ENCODE measurements at places on chromosomes 16 and 17.

GRCh38 chr16:47921535-47921934, 234.3 kb downstream of the ABCC12 start:
- DNase-seq: no peak

- DNase-seq: no peak
Measured at GRCh38 chr17:46832945-46833839, 14.7 kb upstream of the WNT3 start.

- no peak for DNase-seq
Measured at GRCh38 chr17:58665946-58666857, 25.6 kb downstream of the TEX14 start.

GRCh38 chr16:53156516-53156915, 101.7 kb downstream of the CHD9 start:
- DNase-seq: no peak

GRCh38 chr16:78882751-78883150, 717.8 kb downstream of the MAF start:
- DNase-seq: no peak

GRCh38 chr16:1710811-1711507, 5.0 kb downstream of the MAPK8IP3 start:
- DNase-seq: no peak

DNA sequence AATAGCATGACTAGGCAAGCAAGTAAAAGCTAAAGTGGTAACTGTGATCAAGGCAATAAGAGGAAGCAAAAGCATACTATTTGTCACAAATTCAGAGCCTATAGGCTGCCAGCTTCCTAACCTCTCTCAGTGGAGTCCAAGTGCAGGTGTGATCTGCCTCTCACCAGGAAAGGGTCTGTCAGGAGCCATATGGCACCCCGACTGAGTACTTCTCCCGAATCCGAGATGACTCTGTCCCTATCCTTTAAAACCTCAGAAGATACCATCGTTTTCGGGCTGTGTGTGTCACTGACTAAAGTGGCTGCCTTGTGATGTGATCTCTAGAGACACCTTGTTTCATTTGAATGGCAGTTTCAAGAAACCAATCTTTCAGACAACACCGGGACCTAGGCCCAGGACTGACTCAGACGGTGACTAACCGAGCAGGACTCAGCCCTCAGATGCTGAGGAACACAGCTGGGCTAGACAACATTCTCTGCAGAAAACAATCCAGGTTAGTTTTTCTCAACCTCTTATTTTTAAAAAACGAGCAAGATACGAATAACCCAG, 63.6 kb downstream of the SMG6 start:
- no peak for DNase-seq

DNA sequence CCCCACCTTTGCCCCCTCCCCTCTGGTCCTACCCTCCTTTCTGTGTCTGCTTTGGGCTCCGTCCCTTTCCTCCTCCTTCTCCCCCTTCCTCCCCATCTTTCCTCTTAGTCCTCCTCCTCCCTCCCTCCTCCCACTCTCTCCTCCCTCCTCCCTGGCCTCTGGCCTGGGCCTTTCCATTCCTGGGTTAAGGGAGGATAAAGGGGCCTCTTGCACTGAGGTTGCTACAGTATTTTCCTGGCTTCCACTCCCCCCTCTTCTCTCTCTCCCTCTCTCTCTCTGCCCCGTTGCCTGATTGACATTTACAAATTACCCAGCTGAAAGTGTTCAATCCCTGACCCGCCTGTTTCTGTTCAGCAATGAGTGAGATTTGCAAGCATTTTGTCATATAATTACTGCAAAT, 44.0 kb downstream of the MRM1 start:
- no peak for DNase-seq

DNA sequence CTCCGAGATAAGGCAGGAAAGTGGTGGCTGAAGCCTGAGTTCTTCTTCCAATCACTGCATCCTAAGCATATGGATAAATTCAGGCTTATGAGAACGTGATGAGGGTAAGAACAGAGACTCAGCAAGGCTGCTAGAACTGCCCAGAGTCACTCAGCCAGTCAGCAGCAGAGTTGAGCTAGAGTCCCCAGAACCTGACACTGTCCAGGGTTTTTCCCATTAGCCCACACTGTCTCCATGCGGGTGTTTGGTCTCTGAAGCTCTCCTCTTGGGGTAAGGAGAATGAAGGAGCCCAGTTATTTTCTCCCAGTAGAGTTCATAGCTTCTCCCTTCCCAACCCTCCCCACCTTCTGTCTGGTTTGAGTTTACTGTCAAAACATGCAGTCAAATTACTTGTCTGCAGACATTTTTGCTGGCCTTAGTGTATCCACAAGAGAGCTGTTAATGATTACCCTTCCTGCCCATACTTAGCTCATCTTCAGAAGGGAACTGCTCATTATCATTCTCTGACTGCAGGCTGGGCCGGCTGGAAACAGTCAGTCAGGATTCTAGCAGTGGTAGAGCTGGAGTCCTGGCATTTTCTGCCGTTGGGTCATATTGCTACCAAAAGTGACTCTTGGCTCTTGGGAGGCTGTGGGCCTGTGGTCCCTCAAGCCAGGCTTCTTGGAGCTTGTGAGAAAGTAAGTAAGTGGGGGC, 460.0 kb downstream of the HS3ST3B1 start:
- DNase-seq: no peak

DNA sequence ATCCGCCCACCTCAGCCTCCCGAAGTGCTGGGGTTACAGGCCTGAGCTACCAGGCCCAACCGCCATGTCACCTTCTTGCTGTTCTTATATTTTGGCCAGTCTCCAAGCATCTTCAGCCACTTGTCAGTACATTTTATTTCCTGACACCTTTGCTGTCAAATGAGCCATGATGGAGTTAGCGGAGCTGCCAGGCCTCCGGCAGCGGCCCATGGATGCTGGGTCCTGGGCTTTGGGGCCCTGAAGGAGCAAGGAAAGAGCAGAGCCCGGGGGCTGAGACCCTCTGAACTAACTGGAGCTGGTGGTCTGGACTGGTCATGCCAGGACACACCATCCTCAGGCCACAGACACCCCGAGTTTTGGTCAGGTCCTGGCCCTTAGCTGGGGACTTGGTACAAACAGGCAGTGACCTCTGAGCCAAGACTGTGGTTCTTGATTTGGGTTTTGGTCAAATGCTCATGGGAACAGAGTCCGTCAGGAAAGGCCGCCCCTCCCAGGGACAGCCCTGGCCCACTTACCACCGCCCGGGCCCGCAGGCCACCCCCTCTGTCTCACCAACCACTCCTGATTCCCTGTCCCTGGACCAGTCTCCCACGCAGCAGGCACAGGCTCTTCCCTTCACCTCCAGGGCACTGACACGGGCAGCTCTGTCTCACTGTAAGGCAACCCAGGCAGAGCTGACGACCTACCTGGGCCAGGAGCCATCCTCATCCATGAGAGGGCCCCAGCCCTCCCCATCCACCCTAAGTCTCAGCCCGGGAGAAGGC, 42.0 kb downstream of the TNFRSF13B start:
- DNase-seq: no peak

GRCh38 chr16:12089492-12090150, 113.1 kb downstream of the SNX29 start:
- DNase-seq: no peak

- no peak for DNase-seq
Measured at GRCh38 chr16:14371778-14372431, 258.2 kb downstream of the PARN start.

- no peak for DNase-seq
Measured at GRCh38 chr17:80565343-80566053, 20.9 kb downstream of the RPTOR start.

GRCh38 chr16:59905131-59905530, 1171.0 kb upstream of the GOT2 start:
- DNase-seq: no peak

DNA sequence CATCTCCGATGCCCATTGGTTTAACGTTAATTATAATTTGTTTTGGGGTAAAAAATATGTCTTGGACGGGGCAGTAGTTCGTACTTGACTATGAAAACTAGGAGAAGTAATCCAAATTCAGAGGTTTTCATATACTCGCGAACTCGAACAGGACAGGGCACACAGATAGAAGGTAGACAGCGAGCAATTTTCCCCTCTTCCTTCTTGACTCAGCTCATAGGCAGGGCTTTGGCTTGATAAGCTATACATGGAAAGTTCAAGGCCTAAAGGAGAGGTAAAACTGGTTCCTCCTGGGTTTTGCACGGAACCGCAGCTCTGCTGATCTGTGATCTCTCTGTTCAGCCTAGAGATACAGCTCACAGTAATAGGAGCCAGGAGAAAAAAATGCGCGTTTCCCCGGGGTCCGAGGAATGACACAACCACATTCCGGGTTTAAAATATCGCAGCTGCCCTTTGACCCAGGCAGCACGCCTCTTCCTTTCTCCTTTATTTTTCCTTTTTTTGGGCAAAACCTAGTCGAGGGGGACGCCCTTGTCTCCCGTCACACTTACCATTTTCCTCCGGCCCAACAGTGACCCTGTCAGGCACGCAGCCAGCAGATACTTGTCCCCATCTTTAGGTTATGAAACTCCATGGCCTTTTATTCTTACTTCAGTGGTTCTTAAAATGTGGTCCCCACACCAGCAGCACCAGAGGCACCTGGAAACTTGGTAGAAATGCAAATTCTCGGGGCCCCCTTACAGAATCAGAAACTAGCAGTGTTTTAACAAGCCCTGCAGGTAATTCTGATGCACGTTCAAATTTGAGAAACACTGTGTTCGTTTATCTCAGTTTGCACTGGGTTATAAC, 1.7 kb upstream of the LASP1 start:
- no peak for DNase-seq

GRCh38 chr17:40219594-40220338, 662 bp downstream of the WIPF2 start:
- peak; percentile 25 for DNase-seq

All from effector CD4-positive, alpha-beta T cell (primary cell).